ENCODE measurements at places on chromosomes 5 and 9.

DNA sequence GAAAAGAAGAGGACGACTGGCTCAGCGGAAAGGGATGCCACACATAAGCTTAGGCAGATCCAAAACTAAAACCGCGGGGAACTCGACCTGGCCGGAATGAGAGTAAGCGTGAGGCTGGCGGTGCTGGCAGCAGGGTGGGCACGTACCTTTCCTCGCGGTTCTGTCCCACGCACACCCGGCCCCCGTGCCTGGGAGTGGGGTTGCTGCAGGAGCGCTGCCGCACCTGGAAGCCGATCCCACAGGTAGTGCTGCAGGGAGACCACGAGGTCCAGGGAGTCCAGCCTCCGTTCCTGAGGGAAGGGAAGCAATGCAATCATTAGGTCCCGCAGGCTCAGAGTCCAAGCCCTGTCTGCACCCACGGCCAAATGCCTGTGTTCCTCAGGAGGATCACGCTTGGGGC lies 427.0 kb downstream of the SEMA5A start:
- DNase-seq: no peak

- DNase-seq: no peak
These were observed 47.0 kb downstream of the SPRY4 start for GRCh38 chr5:142277796-142278195.

- no peak for DNase-seq
These were observed 105.5 kb upstream of the PDE4D start for GRCh38 chr5:59999056-59999455.

- no peak for DNase-seq
These were observed at the start of gene GARNL3 for GRCh38 chr9:127264462-127265219. Gene GARNL3 (plus strand): TSS chr9:127264774. CDS start chr9:127264878, 104 bp downstream.

- no peak for DNase-seq
These were observed 148.8 kb downstream of the GADD45G start for GRCh38 chr9:89753472-89754055.

- DNase-seq: no peak
These were observed 105.5 kb upstream of the CHD1 start for GRCh38 chr5:99034336-99034735.

GRCh38 chr5:8521991-8522390 lies 653.0 kb downstream of the MTRR start:
- DNase-seq: no peak
